ENCODE measurements at places on chromosomes 7 and 10.

GRCh38 chr10:80350251-80350650, 6.3 kb downstream of the DYDC1 start:
- DNase-seq, result no peak

DNA sequence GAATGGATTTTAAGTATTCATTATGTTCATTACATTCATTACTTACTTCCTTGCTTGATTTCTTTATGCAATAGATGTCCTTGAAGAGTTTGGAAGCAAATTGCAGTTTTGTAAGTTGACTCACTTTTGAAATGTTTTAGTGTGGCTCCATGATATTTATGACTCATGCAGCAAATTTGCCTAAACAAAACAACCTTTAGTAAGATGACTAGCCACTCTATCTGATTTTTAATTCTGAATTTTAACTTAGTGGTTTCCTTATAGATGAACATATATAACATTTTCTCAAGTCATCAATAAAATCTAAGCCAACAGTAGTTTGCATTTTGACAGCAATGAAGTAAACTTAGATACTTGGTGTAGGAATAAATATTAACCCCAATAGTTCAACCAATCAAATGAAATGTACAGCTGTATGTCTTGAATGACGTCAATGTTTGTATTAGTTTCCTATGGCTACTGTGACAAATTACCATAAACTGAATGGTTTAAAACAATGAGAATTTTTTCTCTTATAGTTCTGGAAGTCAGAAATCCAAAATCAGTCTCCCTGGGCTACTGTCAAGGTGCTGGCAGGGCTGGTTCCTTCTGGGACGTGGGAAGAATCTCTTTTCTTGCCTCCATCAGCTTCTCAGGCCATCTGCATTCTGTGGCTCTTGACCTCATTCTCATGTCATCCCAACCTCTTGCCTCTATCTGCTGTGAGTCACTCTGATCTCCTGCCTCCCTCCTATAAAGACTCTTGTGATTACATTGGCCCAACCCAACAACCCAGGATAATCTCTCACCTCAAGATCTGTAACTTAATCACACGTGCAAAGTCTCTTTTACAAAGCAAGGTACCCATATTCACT, 73.4 kb downstream of the AHR start:
- no peak for DNase-seq

DNA sequence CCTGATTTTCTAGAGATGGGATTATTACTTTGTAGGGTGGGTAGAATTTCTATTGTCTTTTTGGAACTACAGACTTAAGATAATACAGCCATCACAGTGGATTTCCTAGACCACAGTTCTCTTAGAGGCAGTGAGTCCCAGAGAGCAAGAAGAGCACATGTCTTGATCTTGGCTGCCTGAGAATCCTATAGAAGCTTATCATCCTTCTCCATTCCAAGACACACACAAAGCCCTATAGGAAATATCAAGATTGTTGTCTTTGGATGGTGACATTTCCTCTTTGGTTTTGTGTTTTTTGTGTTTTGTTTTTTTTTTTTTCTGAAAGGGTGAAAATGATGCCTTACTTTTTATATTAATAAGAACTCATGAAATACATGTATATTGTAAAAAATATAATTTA, 143.1 kb downstream of the AHR start:
- no peak for DNase-seq

- DNase-seq, result no peak
Measured at GRCh38 chr7:31192986-31193385, 140.9 kb downstream of the ADCYAP1R1 start.

GRCh38 chr7:28488061-28488791, 75.9 kb downstream of the CREB5 start:
- DNase-seq, result no peak

GRCh38 chr7:119959811-119960210, 313.2 kb upstream of the KCND2 start:
- no peak for DNase-seq

- no peak for DNase-seq
Measured at GRCh38 chr10:50511492-50512213, 112.1 kb downstream of the SGMS1 start.

DNA sequence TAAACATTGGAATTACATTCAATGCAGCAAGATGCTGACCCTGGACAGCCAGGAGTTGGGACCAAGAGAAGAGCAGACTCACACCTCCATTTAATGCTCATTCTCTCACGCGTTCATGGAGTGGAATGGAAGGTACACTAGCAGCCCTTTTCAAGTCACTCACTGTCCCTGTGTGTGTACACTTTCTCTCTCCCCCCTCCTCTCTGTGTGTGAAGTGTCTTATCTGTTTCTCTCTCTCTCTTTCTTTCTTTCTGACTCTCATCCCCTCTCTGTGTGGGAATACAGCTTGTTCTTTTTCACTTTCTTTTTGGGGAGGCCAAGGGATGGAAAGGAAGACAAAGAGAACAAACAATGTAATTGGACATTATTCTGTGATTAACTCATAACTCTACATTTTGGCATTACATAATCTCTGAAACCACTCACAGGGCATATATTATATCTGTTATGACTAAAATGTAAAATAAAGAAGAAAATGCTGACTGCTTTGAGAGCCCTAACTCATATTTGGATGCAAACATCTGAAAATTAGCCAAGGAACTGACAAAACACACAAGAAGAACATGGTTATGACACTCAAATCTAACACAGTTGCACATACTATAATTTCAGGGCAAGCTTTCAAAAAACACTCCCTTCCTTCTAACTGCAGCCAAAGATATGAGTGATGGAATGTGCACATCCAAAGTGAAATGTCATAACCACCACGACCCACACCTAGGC, 188.8 kb downstream of the PARD3 start:
- DNase-seq, result no peak

DNA sequence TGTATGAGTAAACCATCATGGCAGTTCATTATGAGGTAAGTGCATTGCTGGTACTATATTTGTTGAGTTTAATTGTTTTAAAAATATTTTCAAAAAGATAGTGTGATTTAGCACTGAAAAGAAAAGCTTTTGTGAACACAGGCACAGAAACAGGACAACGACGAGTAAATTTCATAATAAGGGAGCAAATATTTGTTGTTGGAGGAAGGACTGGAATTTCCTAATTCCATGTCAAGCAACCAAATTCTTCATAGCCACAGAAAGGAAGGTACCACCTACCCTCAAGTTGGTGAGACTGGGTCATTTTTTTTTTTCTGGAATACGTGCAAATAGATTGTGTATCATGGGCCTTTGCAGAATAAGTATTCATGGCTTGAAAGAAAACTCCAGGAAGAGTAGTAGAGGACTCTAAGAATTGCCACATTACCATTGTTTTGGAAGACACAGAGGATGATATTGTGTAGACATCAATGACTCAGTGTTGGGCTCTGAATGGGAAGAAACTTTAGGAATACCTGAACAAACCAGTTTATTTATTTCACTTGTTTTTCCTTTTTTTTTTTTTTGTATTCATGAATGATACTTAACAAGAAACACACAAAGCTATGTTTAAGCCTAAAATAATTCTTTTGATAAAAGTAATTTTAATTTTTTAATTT, 7.8 kb downstream of the UBE2D4 start:
- DNase-seq, result no peak

DNA sequence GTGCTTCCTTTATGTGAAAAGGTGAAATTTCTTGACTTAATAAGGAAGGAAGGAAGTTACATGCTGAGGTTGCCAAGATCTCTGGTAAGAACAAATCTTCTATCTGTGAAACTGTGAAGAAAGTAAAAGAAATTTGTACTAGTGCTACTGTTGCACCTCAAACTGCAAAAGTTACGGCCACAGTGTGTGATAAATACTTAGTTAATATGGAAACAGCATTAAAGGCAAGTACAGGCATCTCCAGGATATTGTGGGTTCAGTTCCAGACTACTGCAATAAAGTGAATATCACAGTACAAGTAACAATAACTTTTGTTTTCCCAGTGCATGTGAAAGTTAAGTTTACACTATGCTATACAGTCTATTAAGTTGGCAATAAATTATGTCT, 22.8 kb upstream of the ZNF282 start:
- DNase-seq, result no peak

DNA sequence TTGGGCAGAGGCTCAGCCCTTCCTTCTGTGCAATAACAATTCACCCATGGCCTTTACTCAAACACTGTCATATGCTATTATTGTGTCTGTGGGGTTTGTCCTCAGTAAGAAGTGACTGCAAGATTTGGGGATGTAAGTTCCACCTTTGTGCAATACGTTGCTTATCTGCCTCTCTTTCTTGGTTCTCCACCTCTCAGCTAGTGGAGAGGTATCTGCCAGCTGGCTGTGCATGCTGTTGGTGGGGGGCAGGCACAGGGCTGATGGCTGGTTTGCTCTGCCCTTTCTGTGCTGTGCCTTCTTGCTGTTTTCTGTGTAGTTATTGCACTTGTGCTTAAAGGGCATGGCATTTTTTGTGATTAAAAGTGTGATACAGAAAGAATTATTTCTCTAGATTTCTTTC, 36.2 kb downstream of the CNNM1 start:
- no peak for DNase-seq

DNA sequence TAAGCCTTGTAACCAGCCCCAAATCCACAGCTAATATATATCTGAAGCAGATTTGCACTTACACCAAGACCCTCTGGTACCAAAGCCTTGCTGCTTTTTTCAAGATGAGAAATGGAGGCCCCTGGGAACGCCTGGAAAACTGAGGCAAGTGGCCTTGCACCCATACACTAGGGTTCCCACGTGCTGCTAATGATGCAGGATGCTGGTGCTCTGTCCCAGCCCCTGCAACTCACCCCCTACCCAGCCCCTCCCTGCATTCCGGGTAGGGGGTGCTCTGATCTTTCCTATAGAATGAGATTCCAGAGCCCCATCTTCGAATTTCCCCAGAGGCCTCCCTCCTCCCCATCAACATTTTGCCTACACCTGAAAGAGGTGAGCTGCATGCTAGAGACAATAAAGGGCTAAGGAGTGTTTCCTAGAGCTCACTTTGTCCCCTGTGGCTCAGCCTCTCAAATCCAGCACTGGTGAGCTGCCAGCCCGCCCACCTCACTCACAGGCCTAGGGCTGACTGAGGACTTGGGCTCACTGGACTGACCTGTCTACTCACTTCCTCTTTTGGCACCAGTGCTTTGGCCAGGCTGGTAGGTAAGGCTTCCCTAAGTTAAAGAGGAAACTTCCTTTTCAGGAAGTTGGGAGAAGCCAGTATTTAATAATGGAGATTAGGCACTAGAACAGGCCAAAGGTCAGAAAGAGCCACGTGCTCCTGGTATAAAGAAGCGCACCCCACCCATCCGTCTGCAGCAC, 9.8 kb downstream of the RBP4 start:
- no peak for DNase-seq

GRCh38 chr7:130070861-130071622, 708 bp downstream of the KLHDC10 start:
- DNase-seq, result no peak

DNA sequence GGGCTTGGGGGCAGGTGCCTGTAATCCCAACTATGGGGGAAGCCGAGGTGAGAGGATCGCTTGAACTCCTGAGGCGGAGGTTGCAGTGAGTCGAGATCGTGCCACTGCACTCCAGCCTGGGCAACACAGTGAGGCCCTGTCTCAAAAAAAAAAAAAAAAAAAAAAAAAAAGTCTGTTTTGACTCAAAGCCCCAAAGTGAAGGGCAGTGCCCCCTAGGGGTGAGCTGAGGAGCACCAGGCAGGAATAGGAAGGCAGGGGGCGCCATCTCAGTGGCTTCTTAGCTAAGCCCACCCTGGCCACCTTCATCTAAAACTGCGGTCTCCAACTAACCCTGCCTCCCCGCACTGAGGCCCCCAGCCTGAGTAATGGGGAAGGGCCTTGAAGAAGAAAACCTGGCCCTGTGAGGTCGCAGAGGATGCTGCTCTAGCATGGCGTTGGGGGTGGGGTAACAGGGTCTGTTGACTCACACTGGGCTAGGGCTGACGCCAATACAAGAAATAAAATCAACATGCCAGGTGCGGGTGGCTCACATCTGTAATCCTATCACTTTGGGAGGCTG, 9.8 kb downstream of the PODXL start:
- no peak for DNase-seq

DNA sequence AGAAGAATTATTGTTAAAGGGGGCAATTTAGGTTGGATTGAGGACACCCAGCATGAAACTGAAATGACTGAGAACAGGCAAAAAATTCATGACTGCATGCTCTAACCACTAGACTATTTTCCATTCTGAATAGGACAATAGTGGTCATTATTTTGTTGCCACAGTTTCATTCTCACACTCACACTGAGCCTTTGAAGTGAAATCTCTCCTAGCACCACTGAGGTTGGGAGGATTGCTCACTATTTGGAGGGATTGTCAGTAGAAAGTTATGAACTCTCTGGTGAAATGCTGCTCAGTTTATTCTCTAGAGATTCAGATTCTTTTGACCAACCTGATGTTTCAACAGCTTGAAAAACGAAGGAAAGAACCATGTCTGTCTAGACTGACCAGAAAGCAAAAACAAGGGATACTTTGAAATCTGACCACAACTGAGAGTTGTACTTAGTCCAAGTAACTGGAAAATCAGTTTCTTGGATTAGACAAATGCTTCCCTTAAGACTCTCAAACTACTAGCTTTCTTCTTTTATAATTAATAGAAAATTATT, 191.2 kb downstream of the DYNC1I1 start:
- DNase-seq, result no peak

DNA sequence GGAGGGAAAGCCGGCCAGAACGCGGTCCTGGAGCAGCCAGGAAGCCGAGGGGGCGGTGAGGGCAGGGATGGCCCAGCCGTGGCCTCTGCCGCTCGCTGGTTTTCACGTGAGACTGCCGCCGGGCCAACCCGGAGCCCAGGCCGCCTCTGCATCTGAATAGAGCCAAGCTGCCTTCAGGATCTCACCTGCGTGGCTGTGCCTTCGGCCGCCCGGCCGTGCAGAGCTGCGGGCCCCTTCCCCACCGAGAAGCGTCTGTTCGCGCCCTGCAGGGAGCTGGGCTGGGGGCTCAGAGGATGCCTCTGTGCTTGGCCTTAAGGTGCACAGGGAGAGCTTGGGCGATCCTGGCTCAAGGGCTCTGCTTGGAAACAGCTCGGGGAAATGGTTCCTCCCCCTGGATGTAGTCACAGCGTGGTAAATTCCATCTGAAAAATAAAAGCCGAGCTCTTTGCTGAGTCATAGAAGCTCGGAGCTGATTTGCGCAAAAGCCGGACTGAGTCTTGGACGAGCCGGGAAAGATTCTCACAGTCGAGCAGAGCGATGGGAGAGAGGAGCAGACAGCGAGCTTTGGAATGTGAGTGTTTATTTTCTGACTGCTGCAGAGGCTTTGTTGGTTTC, at the start of gene JAKMIP3:
JAKMIP3 (plus strand) TSS at position 456 of the 615 bp plus-strand sequence. CDS start 38,863 bp downstream, outside the sequence.
- DNase-seq, result no peak

GRCh38 chr10:33732161-33732680, 397.8 kb upstream of the NRP1 start:
- no peak for DNase-seq

GRCh38 chr7:41912851-41913567, 210.1 kb upstream of the INHBA start:
- no peak for DNase-seq

GRCh38 chr7:51918581-51918980, 602.0 kb upstream of the COBL start:
- DNase-seq, result no peak

- no peak for DNase-seq
Measured at GRCh38 chr10:17465328-17466125, 11.1 kb upstream of the ST8SIA6 start.

GRCh38 chr10:98832196-98832595, 385.5 kb upstream of the HPS1 start:
- no peak for DNase-seq

- DNase-seq, result no peak
Measured at GRCh38 chr7:23205577-23205908, 23.7 kb downstream of the NUP42 start.

GRCh38 chr7:73395538-73396503, 37.8 kb upstream of the FZD9 start:
- no peak for DNase-seq

Measured in activated naive CD4-positive, alpha-beta T cell (primary cell).